Omental fat pad (tissue), 4 donors: ENCODE measurements at places on chromosomes 3 and 15.

DNA sequence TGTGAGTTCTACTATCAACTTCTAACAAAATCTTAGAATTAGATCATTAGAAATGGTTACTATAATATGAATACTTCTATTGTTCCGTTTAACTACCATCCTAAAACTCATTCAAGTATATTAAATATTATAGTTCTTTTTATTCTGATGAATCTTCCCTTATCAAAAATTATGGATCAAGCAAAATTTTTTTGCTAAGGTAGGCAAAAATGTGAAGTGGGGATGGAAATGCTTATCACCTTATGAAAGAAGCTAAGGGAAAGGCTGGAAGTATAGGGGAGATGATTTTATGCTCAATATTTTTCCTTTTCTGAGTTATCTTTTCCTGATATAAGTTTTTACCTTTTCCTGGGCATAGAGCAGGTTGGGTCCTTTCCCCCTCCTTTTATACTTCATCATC lies 40.7 kb upstream of the CCDC39 start:
- no peak for DNase-seq

- no peak for DNase-seq
Measured at GRCh38 chr3:191068946-191069813, 129.9 kb upstream of the OSTN start.

- no peak for DNase-seq
Measured at GRCh38 chr15:87739081-87739480, 517.5 kb downstream of the NTRK3 start.

DNA sequence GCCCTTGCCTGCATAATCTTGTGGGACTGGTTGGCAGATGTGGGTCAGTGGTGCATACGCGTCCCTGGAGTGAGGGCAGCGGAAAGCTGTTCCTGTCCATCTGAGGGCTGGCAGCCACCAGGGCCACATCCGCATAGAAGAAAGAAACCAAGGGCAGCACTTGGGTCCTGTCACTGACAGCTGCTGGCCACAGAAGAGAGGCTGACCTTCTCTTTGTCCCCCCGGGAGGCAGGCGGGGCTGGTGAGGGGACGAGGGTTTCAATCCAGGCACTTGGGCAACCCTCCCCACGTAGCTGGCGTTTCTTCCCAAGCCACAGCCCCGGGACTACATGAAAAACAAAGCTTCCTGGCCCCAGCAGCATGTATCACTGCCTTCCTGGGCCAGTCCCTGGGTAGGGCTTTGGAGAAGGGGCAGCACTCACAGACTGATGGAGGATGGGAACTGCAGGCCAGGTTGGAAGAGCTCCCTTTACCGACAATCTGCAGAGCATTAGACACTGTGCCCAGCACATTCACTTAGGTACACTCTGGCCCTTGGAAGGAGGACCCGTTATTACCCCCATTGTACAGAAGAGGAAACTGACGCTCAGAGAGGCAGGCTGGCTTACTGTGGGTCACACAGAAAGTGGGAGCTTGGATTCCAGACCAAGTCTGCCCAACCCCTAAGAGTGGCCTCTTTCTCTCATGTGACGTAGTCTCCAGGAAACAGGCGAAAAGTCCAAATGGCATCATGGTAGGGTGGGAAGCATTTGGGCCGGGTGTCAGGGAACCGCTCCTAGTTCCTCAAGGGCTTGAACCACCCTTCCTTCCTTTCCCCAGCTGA lies 78.8 kb upstream of the SLC6A6 start:
- no peak for DNase-seq

- DNase-seq, result no peak
Measured at GRCh38 chr15:72057548-72058091, 60.3 kb downstream of the MYO9A start.

GRCh38 chr15:101250341-101250831 lies 1.5 kb downstream of the CHSY1 start:
- DNase-seq, result no peak

GRCh38 chr3:172038798-172039435 lies 461 bp upstream of the FNDC3B start:
- DNase-seq, result no peak

DNA sequence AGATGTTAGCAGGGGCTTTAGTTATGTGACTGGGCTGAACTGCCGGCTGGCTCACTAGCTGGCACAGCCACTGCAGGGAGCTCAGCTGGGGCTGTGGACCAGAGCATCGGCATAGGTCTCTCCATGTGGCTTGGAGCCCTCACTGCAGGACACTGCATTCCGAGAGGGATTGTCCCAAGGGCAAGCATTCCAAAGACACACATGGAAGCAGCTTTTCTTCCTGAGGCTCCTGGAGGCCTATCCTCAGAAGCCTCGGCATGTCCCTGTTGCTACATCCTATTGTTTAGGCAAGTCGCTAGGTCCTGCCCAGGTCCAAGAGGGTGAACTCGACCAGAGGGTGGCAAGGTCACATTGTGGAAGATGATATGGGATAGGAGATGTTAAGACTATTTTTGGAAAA lies 209.8 kb downstream of the PLCL2 start:
- no peak for DNase-seq

DNA sequence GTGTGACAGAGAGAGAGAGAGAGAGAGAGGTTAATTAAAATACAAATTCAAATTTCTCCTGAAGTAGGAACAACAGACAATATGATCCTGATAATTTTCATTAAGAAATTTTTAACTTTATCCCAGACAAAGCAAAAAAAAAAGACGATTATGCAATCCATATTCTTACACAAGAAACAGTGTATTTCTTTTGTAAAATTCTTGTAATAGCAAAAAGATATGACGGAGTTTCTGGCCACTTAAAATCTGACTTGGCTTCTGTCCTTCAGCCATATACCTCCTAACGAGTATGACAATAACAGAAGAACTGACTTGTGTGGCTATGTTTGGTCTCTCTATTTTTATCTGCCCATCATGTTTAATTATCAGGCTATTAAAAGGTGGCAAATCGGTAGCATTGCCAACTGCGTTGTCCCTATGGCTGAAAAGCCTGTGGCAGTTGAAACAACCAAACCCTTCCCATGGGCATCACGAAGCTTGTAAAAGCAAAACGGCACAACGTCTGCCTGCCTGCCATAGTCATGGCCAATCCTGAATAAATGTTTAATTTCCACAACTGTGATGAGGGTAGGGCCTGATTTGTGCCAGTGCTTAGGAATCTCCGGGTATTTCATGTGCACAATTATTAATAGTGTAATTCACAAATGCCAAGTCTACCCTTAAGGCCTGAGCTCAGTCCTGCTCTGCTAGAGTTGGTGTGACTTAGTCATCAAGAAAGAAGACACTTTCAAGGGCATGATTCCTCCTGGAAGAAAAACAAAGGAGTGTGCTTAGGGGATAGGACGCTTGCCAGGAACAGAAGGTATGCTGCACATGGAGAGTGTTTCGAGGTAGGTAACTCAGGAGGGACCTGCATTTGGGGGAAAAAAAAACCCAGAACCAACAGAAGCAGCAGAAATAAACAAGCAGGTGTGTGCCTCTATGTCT lies 1090.2 kb downstream of the FHIT start:
- DNase-seq, result no peak

GRCh38 chr15:31010036-31010435 lies 18.6 kb upstream of the MTMR10 start:
- DNase-seq, result no peak

GRCh38 chr3:128390867-128391266 lies 75.8 kb downstream of the DNAJB8 start:
- no peak for DNase-seq

DNA sequence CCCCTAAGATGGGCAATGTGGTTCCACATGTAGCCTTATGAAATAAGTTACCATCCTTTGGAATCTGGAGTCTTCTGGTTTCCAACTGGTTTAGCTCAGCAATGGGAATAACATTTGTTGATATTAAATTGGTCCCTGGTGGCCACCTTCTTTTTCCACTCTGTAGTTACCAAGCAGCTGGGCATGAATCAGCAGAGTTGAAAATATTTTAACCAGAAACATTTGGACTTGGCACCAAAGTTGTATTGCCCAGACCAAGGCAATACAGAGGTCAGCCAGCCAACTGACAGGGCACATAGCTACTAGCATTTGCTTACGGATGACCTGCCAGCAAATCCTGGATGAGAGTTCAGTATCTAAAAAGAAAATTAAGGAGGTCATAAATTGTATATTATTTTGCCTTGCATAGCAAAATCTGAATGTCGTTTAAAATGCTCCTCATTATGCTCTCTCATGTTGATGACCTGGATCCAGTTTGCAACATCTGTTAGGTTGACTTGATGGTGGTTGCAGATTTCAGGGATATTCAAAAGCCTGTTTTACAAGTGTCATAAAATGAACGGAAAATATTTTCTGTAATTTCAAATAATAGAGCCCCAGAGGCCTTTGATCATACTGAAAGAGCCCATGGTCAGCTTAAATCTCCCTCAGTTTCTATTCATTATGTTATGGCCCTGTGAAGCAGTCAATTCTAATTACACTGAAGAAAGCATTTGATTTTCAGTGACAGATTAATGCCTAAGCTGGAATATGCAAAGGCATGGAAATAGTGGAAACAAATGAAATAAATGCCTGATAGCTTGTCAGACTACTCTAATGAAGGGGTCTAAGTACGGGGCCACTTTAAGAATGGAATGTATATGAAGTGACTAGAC lies 54.6 kb downstream of the PPM1L start:
- DNase-seq, result no peak

GRCh38 chr15:64901141-64901540 lies 10.6 kb upstream of the ANKDD1A start:
- DNase-seq, result no peak

- DNase-seq, result no peak
Measured at GRCh38 chr3:170397685-170398084, 21.0 kb upstream of the CLDN11 start.

DNA sequence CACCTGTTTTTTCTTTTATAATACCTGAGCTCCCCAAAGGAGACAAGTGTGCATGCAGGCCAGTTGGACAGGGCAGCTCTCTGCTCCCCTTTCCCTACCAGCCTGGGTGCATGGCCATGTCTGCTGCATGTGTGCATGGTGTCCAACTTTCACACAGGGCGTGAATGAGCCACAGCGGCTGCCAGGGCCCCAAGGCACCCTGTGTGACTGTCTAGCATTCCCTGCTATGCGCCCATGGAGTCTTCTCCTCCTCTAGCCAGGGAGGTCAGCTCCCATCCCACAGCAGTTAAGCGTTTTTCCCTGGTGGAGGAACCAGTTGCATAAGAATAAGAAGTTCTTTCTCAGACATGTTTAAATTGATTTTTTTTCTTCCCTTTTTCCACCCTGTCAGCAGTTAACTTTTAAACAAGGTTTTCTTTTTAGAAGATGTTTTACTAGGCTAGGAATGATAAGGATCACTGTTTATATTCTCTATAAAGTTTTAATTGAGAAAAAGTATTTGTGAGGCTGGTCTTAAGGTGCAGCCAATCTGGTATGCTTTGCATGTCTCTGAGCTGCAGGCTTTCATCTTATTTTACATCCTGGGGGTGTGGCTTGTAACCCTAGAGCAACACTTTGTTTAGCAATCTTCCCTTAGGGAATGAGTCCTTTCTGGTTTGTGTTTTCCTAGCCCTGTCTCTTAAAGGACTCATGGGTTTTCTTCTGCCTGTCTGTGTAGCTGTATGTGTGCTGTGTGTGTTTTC lies 20.5 kb upstream of the OR5H1 start:
- DNase-seq, result no peak

DNA sequence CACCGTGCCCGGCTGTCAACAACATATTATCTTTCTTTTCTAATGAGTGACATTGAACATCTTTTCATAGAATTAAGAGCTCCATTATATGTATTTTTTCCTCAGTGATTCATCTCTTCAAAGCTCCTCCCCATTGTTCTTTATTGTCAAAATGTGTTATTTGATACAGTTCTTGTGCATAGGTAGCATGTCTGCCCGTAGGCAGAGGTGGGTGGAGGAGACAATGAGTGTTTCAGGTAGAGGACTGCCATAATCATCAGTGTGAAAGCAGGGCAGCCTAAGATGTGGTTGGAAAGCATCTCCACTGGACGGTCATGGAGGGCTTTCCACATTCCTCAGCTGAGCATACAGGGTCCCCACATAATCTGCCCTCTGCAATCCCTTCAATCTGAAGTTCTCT lies 452.0 kb upstream of the MCTP2 start:
- DNase-seq, result no peak

DNA sequence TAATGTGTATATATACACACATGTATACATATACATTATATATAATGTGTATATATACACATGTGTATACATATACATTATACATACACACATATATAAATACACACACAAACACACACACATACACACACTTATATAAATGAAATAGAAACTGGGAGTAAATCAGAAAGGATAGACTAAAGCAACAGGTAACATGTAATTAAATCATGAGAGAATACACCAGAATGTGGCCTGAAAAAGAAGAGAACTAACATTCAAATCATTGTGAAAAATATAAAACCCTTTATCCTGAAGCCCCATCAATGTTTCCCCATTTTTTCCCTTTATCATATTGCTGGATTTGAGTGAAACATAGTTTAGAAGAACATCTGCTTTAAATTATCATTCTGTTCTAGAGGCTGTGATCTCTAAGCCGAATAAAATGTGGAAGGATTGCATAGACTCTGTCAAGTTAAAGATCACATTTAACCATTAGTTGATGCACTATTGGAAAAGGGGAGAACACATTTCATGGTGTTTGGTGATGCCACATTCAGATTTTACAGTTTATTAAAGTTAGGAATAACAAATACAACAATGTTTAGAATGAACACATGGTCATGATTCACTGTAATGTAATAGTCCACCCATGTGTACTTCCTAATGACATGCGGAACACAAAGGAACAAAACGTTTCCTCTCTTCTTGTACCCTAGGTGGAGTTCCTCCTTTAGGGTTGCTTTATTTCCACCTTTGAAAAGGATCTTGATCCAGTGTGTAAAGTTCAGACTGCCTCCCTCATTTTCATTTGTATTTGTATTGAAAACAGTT lies 12.5 kb upstream of the THRB start:
- DNase-seq, result no peak

GRCh38 chr3:99895131-99895696 lies 77.6 kb downstream of the CMSS1 start:
- DNase-seq, result no peak

GRCh38 chr15:99452010-99452409 lies 113.8 kb upstream of the MEF2A start:
- no peak for DNase-seq

- DNase-seq, result no peak
Measured at GRCh38 chr15:82047453-82048400, 1.9 kb upstream of the MEX3B start.

GRCh38 chr3:123283657-123284398 lies 82.1 kb downstream of the SEC22A start:
- no peak for DNase-seq

DNA sequence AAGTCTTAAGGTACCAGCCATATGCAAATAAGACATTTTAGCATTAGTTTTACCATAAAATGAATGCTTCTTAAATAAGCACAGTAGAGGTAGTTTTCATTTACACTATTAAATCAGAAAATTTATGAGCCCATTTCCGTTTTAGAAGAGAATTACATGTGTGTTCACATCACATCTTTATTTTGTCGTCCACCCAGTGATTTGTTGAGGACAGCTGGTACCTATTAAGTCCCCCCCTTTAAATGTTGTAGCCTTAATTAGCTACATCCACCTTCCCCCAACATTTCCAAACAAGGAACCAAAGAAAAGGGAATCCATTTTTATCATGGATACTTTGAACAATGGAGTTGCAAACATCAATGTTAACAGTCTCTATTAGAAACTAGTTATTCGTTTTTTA lies 6.8 kb downstream of the IL17RD start:
- no peak for DNase-seq
